ENCODE measurements at places on chromosomes 1 and 21.

GRCh38 chr1:116559304-116559761 is 11.5 kb downstream of the CD58 start:
- no peak for DNase-seq

GRCh38 chr1:29688471-29689365 is 452.4 kb downstream of the PTPRU start:
- no peak for DNase-seq

GRCh38 chr1:227234998-227235405 is 83.3 kb downstream of the CDC42BPA start:
- DNase-seq = peak; percentile 45

GRCh38 chr1:8570465-8570864 is 247.0 kb downstream of the RERE start:
- no peak for DNase-seq

GRCh38 chr1:209342441-209343175 is 240.9 kb upstream of the CAMK1G start:
- no peak for DNase-seq

GRCh38 chr1:29502911-29503840 is 266.9 kb downstream of the PTPRU start:
- no peak for DNase-seq

GRCh38 chr1:110390096-110390495 is 730 bp downstream of the SLC16A4 start:
- no peak for DNase-seq

DNA sequence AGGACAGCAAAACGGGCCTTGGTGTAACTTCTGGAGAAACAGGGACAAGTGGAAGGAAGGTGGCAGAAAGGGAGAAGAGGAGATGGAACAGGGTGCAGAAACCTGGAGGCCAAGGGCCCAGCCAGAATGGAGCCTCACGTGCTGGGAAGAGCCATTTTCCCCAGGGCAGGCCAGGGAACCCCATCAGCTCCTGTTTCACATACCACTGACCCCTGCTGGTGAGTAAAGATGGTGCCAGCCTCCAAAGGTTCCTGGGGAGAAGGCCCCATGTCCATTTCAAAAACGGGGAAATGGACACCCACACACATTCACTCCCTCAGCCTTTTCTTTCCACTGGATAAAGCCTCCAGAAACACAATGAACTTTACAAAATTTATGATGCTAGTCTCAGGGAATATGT is 57.6 kb upstream of the JUN start:
- DNase-seq = no peak

- DNase-seq = no peak
Measured at GRCh38 chr1:6100861-6101783, 55.4 kb downstream of the KCNAB2 start.

- DNase-seq = peak; percentile 15
Measured at GRCh38 chr1:155080312-155081228, 1.9 kb downstream of the EFNA3 start.

- peak; percentile 57 for DNase-seq
Measured at GRCh38 chr1:5975133-5975880, 16.9 kb downstream of the NPHP4 start.

DNA sequence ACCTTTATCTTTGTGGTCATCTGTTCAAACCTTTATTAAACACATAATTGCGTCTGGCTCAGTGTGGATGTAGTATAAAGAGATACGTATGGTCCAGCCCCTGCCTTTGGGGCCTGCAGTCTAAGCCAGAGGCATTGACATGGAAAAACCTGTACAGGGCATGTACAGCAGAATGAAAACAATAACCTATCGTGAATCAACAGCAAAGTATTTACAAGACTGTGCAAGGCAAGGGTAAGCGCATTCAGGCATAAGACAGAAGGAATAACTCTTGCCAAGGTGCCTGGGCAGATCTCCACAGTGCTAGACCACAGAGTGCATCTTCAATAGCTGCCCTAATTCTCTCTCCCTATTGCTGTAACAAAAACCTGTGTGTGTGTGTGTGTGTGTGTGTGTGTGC is 35.5 kb downstream of the KIRREL1 start:
- no peak for DNase-seq

- DNase-seq = no peak
Measured at GRCh38 chr1:183520379-183520778, 48.1 kb downstream of the SMG7 start.

DNA sequence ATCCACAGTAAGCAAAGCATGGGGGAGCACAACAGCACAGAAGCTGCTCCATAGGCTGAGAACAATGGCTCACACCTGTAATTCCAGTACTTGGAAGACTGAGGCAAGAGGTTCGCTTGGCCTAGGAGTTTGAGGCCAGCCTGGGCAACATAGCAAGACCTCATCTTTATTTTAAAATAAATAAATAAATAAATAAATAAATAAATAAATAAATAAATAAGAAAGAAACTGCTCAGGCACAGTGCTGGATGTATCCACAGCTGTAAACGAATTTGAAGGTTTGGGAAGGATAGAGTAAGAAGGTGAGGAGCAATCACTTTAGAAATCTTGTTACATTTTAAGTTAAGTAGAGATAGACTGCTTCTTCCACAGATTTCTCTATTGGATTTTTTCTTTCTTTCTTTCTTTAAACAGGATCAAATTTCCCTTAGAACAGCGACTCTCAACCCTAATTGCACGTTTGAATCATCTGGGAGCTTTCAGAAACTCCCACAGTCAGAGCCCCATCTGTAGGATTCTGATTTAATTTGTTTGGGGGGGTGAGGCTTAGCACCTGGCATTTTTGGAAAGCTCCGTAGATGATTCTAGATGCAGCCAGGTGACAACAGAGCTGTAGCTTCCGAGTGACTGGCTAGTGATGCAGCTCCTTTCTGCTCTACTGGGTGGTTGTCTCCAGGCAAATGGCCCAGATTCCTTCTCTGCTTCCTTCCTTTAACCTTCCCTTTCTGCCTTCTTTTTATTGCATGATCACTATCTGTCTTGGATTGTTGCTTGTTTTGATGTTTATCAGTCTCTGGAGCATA is 53.5 kb downstream of the S1PR1 start:
- DNase-seq = no peak

- DNase-seq = no peak
Measured at GRCh38 chr1:169670836-169671235, 40.6 kb downstream of the SELL start.

DNA sequence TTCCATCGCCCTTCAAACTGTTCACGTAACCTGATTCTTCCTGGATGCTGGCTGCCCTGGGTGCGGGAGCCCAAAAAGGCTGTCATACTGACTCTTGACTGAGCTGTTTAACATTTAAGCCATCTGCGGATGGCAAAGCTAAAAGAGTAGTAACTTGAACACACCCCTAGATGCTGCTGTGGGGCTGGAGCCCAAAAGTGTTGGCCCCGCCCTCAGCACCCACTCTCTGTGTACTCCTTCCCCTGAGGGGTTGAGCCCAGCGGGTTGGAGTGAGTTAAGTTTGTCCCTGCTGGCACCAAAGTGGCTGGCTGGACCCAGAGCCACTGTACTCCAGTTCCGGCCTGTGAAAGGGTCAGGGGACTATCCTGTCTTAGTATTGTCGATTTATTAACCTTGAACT is 640.6 kb downstream of the PTPRU start:
- DNase-seq = no peak

GRCh38 chr1:19793360-19794046 is 6.2 kb downstream of the TMCO4 start:
- DNase-seq = no peak

DNA sequence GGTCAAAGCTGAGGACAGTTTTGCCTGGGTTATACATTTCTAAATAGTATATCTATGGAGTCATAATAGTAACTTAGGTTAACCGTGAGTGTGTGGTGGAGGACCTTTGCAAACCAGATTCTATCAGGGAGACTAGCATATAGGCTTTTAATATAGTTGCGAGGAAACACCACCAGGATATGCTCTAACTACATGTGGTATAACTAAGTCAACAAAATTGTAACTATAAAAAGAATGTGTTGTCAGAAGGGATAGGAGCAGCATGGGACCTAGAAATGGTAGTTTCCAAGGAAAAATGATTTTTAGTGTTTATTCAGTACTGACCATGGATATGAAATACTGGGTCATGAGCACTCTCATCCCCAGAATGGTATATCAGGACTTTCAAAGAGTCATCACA is 338.1 kb downstream of the TGFB2 start:
- no peak for DNase-seq

- no peak for DNase-seq
Measured at GRCh38 chr21:42674351-42674940, 21.0 kb downstream of the PDE9A start.

- DNase-seq = no peak
Measured at GRCh38 chr1:212633161-212633560, 24.6 kb downstream of the ATF3 start.

- DNase-seq = no peak
Measured at GRCh38 chr1:247496581-247497285, 38.8 kb upstream of the OR2B11 start.

GRCh38 chr21:41483415-41483814 is 24.5 kb downstream of the TMPRSS2 start:
- no peak for DNase-seq

GRCh38 chr1:198435056-198435455 is 105.4 kb downstream of the ATP6V1G3 start:
- no peak for DNase-seq
